ENCODE measurements at places on chromosomes 6 and 20. TPM values are rescaled to one million over a fixed set of nuclear protein-coding genes. Genes with fewer than 3 reads are reported as not detected.

The ULBP3 gene
- total RNA-seq = 4.2 TPM

The RXRB gene
- 16.5 TPM for total RNA-seq

The PTPRA gene
- total RNA-seq = 45.5 TPM

The SF3B5 gene
- 119 TPM for total RNA-seq

The MAN1A1 gene
- 1.3 TPM for total RNA-seq

The TRERF1 gene
- total RNA-seq = 2.3 TPM
